ENCODE measurements at places on chromosomes 6 and 20. TPM values are rescaled to one million over a fixed set of nuclear protein-coding genes. Genes with fewer than 3 reads are reported as not detected.

SCUBE3 gene
- not detected for total RNA-seq

SLC2A10 gene
- not detected for total RNA-seq

NRSN1 gene
- not detected for total RNA-seq

ABHD16B gene
- not detected for total RNA-seq

AKIRIN2 gene
- 42.0 TPM for total RNA-seq

- H3K27ac ChIP-seq: no peak overlapping the region
- H3K27me3 ChIP-seq: peaks cover 8% of the 10 kb centered on the region
- no peaks in the 10 kb centered on the region for H3K36me3 ChIP-seq
- DNase-seq: no peak
- no peak overlapping the region for H3K4me3 ChIP-seq
These were observed 220.2 kb upstream of the EXOC2 start for GRCh38 chr6:912871-913835.

Data from activated T-helper 1 cell treated with anti-CD3 and anti-CD28 coated beads, Interleukin-12 subunit alpha, Interleukin-12 subunit beta, Interleukin-2, Interleukin-4 antibody, amounts not matched to agents 30 ng/mL and 10 ng/mL and 1 ng/mL, durations not matched to agents 14 hours and 24 hours and 36 hours (primary cell).